Activated gamma-delta T cell treated with Interleukin-2 at 50 U/mL for 16 hours (primary cell): ENCODE measurements at places on chromosomes 1 and 21.

- no peak for DNase-seq
These were observed 36.1 kb downstream of the RUNX3 start for GRCh38 chr1:24894002-24894401.

GRCh38 chr1:244154508-244154871 is 103.4 kb downstream of the ZBTB18 start:
- DNase-seq, result no peak

GRCh38 chr1:30197639-30198450 is 525.5 kb downstream of the MATN1 start:
- no peak for DNase-seq

DNA sequence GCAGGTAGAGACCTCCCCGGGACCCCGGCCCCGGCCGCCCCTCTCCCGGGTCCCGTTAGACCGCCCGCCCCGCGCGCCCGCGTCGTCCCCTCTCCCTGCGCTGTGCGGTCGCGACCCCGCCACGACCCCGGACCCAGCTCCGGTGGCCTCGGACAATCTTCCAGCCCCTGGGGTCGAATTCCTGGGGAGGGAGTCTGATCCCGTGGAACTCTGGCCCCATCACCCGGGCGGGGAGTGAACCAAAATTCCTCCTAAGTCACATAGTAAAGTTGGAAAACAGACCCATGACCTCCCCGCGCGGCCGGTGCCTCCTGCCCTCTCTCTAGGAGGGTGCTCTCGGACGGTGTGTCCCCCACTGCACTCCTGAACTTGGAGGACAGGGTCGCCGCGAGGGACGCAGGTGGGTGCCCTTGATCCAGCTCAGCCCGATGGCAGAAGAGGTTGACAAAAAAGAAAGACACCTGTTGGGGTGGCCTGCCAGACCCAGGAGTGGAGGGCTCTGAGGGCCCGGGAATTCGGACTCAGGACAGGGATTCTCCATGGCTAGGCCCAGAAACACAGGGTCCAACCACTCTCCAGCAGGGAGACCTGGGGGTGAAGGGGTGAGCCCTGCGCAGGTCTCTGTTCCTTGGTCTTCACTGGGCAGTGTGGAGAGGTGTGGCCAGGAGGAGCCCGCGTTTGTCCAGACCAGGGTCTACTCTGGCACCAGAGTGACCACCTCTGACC is 451 bp downstream of the ADAMTSL4 start:
- no peak for DNase-seq

GRCh38 chr1:2606881-2607621 is 20.5 kb downstream of the PRXL2B start:
- DNase-seq, result no peak
